Adrenal gland (tissue), 19 donors: ENCODE measurements at places on chromosomes 2 and 18. TPM values are rescaled to one million over a fixed set of nuclear protein-coding genes. Genes with fewer than 3 reads are reported as not detected.
A peak's percentile ranks its signal among the peaks of the same experiment; 100 is the strongest.

- peak; percentile 98 for DNase-seq
These were observed at the start of gene PTCD3 for GRCh38 chr2:86105969-86106945. Gene PTCD3, plus strand, starts transcription at chr2:86106235. Its CDS starts 13 bp downstream, at chr2:86106248.

DNA sequence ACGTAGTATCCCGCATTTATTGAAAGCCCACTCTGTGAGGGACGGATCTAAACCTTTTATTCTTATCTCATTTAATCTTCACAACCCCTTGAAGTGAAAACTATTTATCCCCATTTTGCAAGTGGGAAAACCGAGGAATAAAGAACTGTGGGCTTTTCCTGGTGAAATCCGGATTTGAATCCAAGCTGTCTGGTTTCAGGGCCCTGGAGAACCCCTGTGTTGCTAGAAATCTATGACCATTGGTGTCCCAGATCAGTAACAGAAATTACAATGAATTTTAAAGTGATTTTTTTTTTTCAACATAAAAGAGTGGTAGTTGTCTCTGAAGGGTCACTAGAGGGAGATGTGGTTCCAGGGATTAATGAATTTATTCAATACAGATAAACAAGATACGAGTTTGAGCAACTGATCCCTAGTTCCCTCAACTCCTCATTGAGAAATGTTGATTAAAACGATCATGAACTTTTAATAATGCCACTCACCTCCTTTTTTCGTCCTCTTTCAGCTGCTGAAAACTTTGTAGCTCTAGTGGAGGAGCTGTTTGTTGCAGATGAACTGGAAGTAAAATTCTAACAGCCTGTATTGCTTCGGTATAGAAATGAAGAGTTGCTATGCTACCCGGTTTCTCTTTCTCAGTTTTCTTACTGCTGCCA lies 940 bp downstream of the XRCC5 start:
- DNase-seq, result no peak

GRCh38 chr2:233801357-233802131 lies 23.4 kb downstream of the MROH2A start:
- DNase-seq, result no peak

- DNase-seq, result no peak
These were observed 731.3 kb upstream of the RAB6C start for GRCh38 chr2:129248198-129248597.

COL4A3 gene
- 6.0 TPM for total RNA-seq

DNA sequence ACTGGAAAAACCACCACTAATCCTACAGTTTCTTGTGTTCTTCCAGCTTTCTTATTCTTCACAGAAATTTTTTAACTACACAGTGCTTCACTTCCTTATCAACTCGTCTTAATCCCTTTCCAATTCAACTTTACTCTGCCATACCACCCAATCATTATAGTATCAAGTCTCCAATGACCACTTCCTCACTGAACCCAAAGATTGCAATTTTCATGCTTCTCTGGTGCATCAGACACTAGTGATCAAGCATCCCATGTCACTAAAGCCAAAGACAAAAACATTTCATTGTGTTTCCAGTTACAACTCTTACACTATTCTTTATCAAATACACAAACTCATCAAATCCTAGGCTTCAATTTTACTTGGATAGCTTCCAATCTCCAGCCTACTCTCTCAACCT lies 9.5 kb downstream of the CHAC2 start:
- DNase-seq, result no peak

GRCh38 chr2:240294514-240294913 lies 140.9 kb upstream of the GPC1 start:
- no peak for DNase-seq

GRCh38 chr2:222884114-222884771 lies 23.4 kb downstream of the ACSL3 start:
- DNase-seq, result no peak

DNA sequence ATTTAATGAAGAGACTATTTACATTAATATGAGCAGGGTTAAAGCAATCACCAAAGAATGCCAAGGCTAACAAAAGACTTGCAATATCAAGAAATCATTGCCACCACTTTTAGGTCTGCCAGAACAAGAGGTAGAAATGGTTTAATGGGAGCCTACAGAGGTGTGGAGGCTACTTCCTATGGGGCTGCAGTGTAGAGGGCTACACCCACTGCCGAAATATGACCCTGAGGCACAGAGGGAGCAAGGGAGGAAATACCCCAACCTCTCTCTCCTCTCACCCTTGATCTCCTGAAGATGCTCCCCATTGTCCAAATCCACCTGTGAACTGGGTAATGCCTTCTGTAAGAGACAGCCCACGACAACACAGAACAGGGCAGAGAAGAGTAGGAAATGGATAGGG lies 315.4 kb downstream of the SMAD2 start:
- no peak for DNase-seq

PNO1 gene
- 14.5 TPM for total RNA-seq

GRCh38 chr2:216139884-216140283 lies 30.7 kb downstream of the XRCC5 start:
- DNase-seq, result no peak

DNA sequence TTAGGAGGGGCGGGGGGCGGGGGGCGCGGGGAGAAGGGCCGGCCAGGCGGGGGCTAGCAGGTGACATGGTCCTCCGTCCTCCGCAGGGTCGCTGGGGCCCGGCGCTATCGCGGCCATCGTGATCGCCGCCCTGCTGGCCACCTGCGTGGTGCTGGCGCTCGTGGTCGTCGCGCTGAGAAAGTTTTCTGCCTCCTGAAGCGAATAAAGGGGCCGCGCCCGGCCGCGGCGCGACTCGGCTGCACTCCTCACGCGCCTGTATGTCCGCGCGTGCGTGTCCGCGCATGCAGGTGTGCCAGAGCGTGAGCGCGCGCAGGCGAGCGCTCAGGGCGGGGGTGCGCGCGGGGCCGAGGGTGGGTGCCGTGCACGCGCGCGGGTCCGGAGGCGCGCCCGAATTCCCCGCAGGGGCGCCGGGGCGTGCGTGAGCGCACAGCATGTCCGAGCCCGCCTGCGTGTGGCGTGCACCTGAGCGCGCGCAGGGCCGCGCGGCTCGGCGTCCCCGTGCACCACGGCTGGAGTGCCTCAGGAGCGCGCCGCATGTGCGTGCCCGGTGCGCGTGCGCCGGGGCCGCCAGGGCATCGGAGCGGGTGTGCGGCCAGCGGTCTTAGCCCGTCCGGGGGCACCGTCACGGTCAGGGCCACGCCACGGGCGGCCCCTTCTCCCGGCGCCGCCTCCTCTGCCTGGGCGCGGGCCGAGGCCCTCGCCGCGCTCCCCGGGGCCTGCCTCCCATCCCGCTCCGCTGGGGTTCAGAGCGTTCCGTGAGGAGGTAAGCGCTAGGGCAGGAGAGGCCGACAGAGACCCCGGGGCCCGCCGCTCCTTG lies 6.3 kb downstream of the SNORC start:
- DNase-seq, result no peak

DNA sequence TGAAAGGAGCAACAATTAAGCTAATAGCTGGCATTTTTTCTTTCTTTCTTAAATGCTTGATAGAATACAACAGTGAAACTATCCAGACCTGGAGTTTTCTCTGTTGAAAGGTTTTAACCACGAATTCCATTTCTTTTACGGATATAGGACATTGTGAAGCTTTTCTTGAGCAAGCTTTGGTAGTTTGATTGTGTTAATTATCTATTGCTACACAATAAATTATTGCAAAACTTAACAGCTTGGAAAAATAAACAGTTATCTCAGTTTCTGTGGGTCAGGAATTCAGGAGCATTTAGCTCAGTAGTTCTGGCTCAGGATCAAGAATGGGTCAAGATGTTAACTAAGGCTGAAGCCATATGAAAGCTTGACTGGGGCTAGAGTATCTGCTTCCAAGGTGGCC lies 11.7 kb downstream of the PHOSPHO2 start:
- DNase-seq, result no peak

STEAP3 gene
- 1.3 TPM for total RNA-seq

- peak; percentile 33 for DNase-seq
These were observed 30.4 kb downstream of the TOGARAM2 start for GRCh38 chr2:29011418-29012060.

HSPE1 gene
- 113 TPM for total RNA-seq

DNA sequence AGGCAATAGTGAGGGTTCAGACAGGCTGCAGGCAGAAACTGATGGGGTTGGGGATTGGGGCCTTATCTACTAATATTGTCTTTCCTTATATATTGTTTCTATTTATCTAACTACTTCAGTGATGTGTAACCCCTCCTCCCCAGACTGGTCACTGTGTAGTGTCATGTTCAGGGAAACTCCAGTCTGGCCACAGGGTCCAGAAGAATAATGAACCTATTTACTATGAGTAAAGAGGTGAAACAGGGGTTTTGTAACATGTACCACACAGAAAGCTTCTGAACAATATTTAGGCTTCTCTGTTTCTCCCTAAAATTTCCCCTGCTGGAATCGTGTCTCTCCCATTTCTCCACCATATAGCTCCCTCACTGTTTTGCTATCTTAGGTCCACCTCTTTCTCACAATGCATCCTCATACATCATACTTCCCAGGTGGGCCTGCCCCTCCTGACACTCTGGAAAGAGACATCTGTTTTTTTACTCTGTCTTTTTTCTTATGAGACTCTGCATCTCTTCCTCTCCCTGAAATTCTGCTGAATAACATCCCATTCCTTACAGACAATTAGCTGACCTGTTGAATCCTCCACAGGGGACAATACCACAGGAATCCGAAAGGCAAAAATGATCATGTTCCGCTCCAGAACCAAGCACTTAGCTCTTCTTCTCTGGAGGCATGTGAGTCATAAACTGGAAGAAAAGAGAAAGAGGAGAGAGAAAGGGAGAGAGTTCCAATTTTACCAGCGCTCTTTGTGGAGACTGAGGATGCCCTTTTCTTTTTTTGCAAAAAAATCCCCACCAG lies 154.8 kb downstream of the ZEB2 start:
- DNase-seq, result no peak

DNA sequence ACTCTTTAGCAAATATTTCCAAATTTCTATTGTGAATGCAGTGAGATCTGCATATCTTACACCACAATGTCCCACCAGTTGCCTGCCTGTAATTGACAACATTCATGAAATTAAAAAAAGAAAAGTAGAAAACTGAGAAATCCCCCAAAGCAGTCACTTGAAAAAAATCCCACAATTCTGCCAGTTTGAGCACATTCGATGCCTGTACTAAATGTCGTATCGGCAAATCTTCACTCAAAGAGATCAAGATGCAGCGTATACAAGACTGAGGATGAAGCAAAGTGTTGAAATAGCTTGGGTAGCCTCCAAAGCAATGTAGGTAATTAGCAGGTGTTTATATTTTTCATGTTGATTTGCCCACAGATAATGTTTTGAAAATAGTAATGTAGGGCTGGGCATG lies 186.7 kb upstream of the ZEB2 start:
- DNase-seq, result no peak

DNA sequence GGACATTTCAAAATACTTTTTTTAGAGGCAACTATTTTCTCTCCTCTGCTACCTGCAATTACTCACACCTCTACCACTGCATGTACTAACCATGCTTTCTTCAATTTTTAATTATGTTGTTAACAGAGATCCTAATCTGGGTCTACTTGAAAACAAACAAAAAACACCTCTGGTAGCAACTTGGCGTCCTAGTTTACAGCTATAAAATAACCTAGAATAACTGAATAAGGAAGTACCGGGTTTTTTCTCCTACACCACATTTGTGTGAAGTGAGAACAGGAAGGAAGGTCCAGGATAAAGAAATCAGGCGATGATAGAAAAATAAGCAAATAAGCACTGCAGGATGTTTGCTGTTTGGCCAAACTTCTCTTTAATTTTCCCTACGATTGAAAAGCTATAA lies 633.5 kb downstream of the LRP1B start:
- DNase-seq, result no peak

LYG2 gene
- total RNA-seq, result not detected

GRCh38 chr2:181430406-181431118 lies 26.6 kb upstream of the ITGA4 start:
- no peak for DNase-seq

DNA sequence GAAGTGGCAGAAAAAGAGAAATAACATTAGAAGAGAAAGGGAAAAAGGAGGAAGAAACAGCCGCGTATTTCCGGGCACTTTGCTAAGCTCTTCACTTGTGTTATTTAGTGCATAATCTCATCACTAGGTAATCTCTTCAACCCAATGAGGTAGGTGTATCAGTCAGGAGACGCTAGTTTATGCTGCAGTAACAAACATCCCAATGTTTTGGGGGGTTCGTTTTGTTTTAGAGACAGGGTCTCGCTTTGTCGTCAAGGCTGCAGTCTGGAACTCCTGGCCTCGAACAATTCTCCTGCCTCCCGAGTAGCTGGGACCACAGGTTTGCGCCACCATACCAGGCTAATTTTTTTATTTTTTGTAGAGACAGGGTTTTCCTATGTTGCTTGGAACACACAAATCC lies 61.7 kb downstream of the ZFP36L2 start:
- DNase-seq, result no peak
